BJ (cell line): ENCODE measurements at places on chromosomes 6 and 20.
A peak's percentile ranks its signal among the peaks of the same experiment; 100 is the strongest.

GRCh38 chr6:25042036-25042521, 106.3 kb upstream of the RIPOR2 start:
- no peak for DNase-seq

DNA sequence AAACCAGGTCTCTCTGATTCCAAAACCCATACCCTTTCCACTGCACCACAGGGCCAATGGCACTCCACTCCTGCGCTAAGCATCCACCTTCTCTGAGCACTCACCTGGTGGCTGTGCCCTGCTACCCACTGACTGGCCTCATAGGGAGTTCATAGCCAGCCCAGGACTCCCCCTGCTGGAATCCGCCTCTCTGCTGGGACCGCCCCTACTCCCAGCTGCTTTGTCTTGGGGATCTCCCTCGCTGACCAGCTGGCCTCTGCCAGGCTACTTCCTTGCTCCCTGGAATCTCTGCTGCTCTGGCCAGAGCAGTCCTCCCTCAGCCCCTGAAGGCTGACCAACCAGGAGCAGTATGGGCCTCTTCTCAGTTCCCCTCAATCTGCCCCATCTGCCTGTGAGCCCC, 129.7 kb downstream of the FAXC start:
- DNase-seq, result no peak

GRCh38 chr6:20236344-20236743, 24.1 kb upstream of the MBOAT1 start:
- no peak for DNase-seq

DNA sequence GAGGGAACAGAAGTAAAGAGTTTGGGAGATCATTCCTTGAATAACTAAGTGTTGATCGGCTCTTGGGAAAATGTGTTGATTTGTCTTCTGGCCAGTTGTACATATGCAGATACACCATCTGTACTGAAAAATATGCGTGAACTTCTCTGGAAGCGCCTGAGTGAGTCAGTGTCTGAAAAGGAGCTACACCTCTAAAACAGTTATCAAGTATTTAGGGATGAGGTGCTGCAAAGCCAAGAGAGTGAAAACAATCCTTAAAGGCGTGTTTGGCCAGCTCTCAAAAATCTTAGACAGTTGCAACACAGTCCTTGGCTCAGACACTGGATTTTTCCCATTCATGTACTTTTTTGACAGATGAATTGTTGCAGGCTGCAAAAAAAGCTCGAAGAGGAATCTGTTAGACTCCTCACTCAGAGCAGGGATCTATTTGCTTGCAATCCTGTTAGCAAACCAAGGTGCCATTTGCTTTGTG, 61.3 kb downstream of the BMP6 start:
- DNase-seq, result peak; percentile 63

DNA sequence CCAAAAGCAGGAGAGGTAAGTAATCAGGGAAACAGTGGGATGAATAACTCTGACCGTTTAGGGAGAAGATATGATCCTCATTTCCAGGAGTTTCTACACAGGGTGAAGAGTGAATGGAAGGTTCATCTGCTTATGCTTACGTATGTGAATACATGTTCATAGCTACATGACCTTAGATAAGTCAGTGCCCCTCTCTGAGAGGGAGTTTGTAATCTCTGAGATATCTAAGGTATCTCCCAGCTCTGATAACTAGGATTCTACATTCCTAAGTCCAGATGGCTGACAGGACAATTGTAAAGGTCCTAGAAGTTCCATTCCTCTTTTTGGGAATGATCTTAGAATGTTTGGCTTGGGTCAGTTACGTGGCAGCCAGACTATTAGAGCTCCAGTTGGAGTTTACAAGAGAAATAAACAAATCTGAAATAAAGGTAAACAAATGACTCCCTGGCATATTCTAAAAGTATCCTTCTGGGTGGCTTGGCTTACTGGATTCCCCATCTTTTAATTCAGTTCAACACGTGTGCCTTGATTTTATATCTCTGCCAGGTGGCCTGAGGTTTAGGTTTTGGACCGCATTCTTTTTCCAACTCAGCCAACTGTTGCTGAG, 15.8 kb downstream of the PROCR start:
- DNase-seq, result no peak

DNA sequence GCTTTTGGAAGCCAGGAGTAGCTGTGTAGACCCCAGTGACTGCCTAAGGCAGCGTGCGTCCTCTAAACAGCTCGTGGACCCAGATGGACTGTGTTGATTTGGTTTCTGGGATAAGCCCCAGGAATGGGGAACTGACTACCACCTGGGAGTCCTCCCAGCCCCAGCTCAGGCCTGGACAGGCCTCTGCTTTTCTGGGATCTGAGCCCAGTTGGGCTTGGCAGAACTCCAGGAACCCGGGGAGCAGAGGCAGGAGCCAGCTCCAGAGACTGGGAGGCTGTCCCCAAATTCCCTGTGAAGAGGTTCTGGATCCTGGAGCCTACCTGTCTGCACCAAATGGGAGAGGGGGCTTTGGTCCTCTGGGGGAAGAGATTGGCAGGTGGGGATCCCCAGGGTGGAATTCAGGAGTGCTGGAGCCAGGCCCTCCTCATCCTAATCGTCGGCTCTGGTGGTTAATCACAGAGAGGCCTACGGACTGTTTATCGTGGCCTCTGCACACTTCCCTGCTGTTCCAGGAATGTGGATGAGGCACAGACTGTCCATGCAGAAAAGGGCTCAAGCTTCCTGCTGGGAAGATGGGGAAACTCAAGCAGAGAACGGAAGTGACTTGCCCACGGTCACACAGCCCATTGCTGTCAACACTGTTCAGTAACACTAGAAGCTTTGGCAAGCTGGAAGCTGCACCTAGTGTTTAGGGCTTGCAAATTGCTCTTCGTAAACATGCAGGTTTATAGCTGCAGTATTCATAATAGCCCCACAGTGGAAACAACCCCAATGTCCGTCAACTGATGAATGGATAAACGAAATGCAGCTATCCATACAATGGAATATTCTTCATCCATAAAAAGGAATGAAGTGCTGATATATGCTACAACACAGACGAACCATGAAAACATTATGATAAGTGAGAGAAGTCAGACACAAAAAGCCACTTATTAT, 100.6 kb downstream of the KCNB1 start:
- no peak for DNase-seq

- peak; percentile 67 for DNase-seq
Observed at GRCh38 chr20:57205606-57206219, 60.7 kb downstream of the BMP7 start.
